ENCODE measurements at places on chromosomes 12 and 14. TPM values are rescaled to one million over a fixed set of nuclear protein-coding genes. Genes with fewer than 3 reads are reported as not detected.

CLEC1B gene
- not detected for total RNA-seq

PLEKHD1 gene
- total RNA-seq: not detected

DNA sequence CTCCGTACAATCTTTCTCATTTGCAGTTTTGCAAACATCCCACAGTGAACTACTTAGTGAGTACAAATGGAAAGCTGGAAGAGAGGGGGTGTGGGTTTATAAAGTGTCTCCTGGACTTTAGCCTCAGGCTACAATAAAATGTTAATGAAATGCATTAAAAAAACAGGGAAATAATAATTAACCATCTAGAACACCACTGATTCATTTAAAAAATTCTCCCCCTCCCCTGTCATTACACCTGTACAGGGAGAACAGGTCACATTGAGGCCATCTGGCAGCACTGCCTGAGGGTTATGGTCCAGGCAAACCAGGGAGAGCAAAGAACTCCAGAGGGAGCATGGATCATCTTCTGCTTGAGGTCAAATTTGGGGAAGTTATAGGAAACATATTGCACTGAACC lies 96.3 kb downstream of the TSPAN8 start:
- DNase-seq: no peak
- H3K27me3 ChIP-seq: no peaks in the 10 kb centered on the region
- H3K4me3 ChIP-seq: no peak overlapping the region
- H3K4me1 ChIP-seq: no peaks in the 10 kb centered on the region

IL26 gene
- total RNA-seq: not detected

DNA sequence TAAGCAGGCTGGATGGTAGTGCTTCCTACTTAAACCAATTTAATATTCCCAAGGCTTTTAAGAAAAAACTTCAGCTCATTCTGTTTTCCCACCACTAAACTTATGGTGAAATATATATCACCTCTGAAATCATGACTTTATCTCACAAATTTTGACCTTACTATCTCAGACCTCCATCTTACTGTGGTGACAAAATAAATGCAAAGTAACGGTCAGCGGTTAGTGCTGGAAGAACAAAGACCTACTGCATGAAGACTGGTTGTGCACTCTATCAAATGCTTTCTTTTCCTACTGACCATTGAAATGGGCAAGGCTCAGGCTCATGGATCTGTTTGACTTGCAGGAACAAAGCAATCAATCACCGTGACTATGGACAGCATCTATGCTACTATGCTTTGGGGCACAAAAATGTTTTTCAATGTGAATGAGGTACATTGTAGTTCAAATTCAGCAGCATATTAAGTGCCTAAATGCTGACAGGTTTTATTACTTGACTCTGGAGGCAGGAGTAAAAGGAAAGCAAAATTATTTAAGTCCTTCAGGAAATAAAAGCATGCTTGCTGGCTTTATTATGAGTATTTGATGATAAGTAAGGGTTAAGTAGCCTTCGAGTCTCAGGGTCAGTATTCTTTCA lies 43.1 kb upstream of the GTF2A1 start:
- no peaks in the 10 kb centered on the region for H3K4me1 ChIP-seq
- H3K27me3 ChIP-seq: no peaks in the 10 kb centered on the region
- H3K4me3 ChIP-seq: no peak overlapping the region

TAS2R9 gene
- total RNA-seq: not detected

GRCh38 chr12:19277711-19278110 lies 148.2 kb downstream of the PLEKHA5 start:
- no peaks in the 10 kb centered on the region for H3K27me3 ChIP-seq
- peaks cover 8% of the 10 kb centered on the region for H3K4me1 ChIP-seq
- no peak for DNase-seq
- H3K4me3 ChIP-seq: no peak overlapping the region
- no peaks in the 10 kb centered on the region for H3K36me3 ChIP-seq
- no peak overlapping the region for H3K27ac ChIP-seq

DNA sequence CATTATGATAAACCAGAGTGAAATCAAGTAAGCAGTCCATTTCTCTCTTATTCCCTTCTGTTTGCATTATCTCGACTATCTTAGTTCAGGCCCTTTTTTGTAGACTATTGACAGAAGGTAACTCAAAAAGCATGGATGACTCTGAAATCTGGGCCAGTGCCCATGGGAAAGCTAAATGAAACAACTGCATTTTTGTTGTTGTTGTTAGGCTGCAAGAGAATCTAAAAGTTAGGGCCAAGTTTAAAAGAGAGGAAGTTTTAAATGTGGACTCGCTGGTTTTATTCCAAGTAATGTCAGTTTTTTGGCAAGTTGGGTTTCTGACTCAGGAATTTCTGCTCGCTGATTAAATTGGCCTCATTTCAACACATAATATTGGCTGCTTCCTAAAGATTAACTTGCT lies 201.1 kb downstream of the PIK3C2G start:
- H3K4me1 ChIP-seq: no peaks in the 10 kb centered on the region
- no peak overlapping the region for H3K4me3 ChIP-seq

- H3K36me3 ChIP-seq: peaks cover 4% of the 10 kb centered on the region
- peak overlapping the region; percentile 92 for H3K27ac ChIP-seq
- no peak for DNase-seq
- H3K4me1 ChIP-seq: peaks cover 50% of the 10 kb centered on the region
- peak overlapping the region; percentile 85 for H3K4me3 ChIP-seq
Measured at GRCh38 chr12:55705782-55706402, 1.8 kb downstream of the ITGA7 start.

LHX5 gene
- total RNA-seq: not detected

DNA sequence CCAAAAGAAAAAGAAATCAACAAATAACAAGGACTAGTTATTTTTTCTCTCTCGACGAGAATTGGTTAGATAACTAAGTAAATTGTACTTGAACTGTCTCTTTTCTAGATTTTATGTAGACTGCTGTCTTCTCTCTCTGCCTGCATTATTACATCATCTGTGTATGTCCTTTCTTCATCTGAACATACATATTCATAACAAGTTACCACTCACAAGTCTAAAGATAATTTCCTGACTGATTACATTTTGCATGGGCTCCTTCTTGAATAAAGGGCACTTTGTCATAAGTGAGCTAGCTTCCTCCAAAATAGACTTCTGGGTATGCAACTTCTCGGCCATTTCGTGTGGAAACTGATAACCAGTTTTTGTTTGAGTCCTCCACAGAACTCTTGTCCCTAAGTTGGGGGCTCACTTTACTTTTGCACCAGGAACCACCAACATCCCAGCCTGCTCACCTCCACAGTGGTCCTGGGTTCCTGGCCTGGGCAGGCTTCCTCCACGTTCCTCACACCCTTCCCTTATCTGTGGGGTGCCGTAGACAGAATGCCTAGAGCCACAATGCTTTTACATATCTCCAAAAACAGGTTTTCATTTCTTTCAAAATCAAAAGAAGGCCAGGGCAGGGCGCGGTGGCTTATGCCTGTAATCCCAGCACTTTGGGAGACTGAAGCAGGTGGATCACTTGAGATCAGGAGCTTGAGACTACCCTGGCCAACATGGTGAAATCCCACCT lies 6.2 kb upstream of the DDX47 start:
- no peaks in the 10 kb centered on the region for H3K27me3 ChIP-seq
- no peak for DNase-seq
- no peaks in the 10 kb centered on the region for H3K36me3 ChIP-seq
- H3K4me3 ChIP-seq: no peak overlapping the region

GRCh38 chr12:71236133-71236660 lies 78.4 kb upstream of the TSPAN8 start:
- H3K27me3 ChIP-seq: no peaks in the 10 kb centered on the region
- DNase-seq: no peak
- H3K4me3 ChIP-seq: no peak overlapping the region
- no peaks in the 10 kb centered on the region for H3K36me3 ChIP-seq

All from ascending aorta (tissue), 2 donors.